ENCODE measurements at places on chromosomes 16 and 17.
A peak's percentile ranks its signal among the peaks of the same experiment; 100 is the strongest.

- DNase-seq: no peak
These were observed 14.4 kb upstream of the ALOX12 start for GRCh38 chr17:6981426-6981825.

- DNase-seq: peak; percentile 65
These were observed 9.8 kb downstream of the SLC16A3 start for GRCh38 chr17:82238472-82239201.

DNA sequence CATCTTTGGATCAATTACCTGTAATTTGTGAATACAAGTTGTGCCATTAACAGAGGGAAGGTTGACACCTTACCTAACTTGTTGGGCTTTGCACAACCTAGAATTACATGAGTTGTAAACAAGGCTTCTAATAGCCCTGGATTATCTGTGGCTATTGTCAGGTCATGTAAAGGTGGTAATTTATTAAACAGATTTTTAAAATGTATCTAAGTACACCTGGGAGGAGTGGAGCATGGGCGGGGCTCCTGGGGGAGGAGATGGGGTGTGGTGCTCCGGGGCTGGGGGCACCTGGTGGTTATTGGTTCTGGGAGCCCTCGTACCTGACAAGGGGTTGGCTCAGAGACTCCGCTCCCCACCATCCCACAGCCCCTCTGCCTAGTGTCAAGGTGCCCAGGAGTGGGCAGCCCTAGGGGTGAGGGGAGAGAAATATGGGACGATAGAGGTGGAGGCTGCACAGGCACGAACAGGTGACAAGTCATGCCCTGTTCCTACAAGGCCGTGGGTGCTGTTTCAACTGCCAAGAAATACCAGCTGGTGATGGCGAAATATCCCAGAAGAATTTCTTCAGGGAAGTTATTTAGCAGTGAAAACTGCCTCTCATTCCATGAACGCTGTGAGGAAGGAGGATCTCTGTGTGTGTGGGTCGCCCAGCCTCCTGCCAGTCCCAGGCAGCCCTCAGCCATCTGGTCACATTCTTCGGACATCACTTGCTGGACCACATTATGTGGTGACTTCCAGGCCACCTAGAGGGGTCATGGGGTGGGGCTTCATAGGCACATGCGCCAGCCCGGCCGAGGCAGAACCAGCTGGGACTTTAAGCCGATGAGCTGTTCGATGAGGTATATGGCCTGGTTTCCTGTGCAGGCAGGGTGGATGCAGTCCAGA lies 55.5 kb upstream of the IRX3 start:
- DNase-seq: no peak

DNA sequence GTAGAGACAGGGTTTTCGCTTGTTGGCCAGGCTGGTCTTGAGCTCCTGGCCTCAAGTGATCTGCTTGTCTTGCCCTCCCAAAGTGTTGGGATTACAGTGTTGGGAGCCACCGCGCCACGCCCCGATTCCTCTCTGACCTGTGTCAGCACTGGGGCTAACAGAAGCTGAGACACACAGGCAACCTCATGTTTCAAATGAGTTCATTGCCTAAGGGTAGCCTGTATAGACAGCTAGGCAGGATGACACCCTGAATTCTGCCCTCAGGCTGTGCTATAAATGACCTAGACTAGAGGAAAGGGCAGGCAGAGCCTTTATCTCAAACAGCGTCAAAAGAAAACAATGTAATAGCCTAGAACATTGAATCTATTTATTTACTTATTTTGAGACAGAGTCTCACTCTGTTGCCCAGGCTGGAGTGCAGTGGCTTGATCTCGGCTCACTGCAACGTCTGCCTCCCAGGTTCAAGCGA lies 2.3 kb upstream of the CDK3 start:
- no peak for DNase-seq

DNA sequence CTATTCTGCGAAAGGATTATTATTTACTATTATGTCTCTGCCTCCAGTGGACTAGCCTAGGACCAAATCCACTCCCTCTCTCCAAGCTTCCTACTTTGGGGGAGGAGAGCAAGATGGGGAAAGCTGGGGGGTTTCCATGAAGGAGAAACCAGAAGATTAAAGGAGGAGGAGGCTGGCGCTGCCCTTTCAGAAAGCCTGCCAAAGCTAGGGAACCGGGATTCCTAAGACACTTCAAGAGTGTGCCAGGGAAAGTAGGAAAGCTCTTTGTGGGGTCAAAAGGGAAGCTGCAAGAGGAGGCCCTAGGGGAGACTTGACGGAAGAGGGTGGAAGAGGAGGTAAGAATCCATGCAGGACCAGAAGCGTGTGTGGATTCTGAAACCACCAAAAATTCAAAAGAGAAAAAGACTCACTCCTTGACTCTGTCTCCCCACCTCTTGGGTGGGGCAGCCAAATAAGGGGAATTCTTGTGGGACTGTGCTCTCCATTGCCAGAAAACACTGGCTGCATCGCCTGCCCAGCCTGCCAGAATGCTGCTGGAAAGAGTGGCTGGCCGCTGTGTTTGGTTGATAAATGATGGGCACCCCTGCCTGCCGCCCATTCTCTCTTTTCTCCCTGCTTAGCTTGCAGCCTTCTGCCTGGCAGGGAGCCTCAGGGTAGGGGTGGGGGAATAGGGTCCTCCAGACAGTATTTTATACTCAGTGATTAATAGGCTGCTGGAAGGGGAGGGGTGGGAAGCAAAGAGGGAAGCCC lies 11.8 kb upstream of the KAT7 start:
- no peak for DNase-seq

All from activated CD4-positive, alpha-beta T cell treated with anti-CD3 and anti-CD28 coated beads, Interleukin-2, amount 50 U/mL, for 4 hours (primary cell).